Cortex of kidney (tissue), 1 donor: ENCODE measurements at places on chromosomes 6 and 20.
A peak's percentile ranks its signal among the peaks of the same experiment; 100 is the strongest.

DNA sequence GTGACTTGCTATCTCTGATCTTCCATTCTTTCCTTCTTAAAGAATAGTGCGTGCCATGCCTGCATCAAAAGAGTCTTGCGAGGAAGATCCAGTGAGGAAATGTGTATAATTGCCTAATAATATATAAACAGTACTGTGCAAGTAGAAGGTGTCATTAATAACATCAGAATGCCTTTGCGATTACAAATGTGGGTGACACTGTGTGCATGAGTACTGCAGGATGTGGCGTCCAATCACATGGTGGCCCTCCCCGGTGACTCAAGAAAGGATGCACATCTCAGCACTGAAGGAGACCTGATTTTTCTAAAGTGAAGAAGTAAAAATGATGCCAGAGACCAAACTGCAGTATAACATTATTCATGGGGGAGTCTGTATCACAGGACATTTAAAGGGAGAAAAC lies 107.5 kb upstream of the EDN1 start:
- no peak for DNase-seq

DNA sequence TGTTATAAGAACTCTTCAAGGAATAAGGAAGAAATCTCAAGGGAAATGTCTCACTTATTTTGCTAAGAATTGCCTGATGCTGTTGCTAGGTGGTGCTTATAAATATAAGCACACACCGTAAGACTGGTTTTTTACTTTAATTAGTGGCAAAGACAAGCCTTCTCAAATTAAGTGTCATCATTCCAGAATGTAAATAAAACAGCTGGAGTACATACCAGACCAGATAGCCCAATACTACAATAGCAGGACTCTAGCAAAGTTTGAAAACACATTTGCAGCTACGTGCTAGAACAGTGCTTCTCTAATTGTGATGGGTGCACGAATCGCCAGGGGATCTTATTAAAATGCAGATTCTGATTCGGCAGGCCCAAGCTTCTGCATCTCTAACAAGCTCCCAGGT lies 6.8 kb downstream of the CNKSR3 start:
- no peak for DNase-seq

GRCh38 chr20:47306755-47307370 lies 49.6 kb downstream of the ZMYND8 start:
- no peak for DNase-seq

DNA sequence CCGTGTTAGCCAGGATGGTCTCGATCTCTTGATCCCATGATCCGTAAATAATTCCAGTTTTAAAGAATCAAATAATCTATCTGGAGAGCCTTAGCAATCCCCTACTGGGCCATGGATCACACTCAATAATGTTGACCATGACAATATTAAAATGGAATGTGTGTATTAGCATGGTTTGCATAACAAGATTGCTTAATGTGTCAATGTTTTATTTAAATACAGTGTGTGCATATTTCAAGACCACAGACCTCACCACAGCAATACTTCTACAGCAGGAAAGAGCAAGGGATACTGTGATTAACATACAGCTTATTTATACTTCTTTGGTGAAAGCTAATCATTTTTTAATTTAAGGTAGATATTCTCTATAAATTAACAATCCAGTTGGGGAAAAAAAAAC lies 470.4 kb downstream of the TFAP2B start:
- DNase-seq: no peak

- no peak for DNase-seq
Observed at GRCh38 chr6:27545271-27546046, 72.6 kb upstream of the ZNF184 start.

DNA sequence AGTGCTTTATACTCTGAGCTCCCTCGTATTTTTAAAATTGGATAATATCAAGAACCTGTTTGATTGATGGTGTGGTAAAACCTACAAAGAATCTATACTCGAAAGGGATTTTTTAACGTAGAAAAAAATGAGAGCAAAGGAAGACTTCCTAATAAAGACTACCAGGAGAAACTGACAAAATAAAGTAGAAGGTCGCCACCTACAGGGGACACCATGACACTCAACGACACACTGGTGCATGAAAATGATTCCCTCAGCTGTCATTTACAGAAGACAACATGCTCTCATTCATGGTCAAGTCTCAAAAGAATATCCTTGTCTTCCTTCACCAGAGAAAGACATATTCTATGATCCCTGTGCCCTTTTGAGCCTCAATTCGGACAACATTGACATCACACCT lies 10.1 kb upstream of the NHSL1 start:
- DNase-seq: no peak

- DNase-seq: no peak
Observed at GRCh38 chr20:24651171-24651975, 181.9 kb downstream of the SYNDIG1 start.

GRCh38 chr6:112396221-112396620 lies 49.1 kb downstream of the RFPL4B start:
- DNase-seq: no peak

DNA sequence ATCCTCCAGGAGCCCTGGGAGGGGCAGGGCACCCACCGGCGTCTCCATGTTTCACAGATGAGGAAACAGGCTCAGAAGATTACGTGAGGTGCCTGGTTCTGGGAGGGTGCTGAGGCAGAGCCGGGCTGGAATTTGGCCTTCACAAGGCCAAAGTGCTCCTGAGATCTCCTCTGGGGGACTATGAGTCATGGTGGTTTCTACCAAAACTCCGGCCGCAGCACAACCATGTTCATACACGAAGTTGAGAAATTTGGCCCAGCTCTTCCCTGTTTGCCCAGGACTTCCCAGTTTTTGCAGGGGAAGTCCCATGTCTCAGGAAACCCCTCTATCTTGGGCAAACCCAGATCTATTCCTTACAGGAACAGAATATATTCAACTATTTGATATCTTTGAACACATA lies 172.9 kb upstream of the CDYL start:
- no peak for DNase-seq

DNA sequence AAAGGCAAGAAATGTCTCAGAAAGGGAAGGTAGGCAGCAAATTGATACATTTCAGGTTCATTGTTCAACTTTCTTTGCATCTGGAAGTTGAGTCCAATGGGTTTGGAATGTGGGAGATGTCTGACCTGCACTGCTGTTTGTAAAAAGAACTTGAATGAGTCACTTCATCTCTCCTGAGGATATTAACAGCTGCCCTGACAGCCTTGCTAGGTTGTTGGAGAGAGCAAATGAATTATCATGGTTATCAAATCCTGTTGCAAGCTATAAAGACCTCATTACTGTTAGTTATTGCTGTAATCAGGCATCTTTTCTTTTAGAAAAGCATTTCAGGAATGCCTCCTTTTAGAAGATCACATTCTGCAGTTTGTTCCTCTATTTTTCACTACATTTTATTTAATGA lies 23.0 kb upstream of the FLRT3 start:
- DNase-seq: no peak

GRCh38 chr6:75800708-75801505 lies 51.9 kb downstream of the MYO6 start:
- DNase-seq: no peak

GRCh38 chr6:16494793-16495192 lies 256.4 kb downstream of the GMPR start:
- no peak for DNase-seq

GRCh38 chr6:126002755-126003679 lies 16.7 kb downstream of the TRMT11 start:
- no peak for DNase-seq

DNA sequence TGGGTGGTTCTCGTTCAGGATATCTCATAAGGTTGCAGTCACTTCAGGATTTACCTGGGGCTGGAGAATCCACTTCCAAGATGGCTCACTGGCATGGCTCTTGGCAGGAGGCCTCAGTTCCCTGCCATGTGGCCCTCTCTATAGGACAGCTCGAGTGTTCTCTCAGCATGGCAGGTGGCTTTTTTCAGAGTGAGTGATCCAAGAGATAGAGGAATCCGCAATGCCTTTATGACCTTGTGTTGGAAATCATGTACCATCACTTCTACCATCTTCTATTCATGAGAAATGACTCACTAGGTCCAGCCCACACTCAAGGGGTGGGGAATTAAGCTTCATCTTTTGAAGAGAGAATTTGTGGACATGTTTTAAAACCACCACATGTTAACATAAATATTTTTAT lies 37.8 kb downstream of the PPP1R16B start:
- DNase-seq: no peak

DNA sequence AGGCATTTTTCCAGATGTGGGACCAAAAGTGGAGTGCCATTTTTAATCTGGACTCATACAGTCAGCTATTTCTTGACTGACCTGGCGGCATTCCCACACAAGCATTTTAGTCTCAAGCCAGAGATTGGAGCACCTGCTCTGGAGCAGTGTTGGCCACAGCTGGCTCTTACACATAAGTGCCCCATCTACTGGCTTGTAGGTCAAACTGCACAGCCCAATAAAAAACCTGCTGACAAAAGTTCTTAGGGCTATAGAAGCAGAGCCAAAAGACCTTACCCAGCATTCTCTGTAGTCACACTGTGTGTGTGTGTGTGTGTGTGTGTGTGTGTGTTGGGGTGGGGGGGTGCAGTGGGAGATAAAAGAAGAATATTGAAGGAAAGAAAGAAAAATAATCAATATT lies 38.6 kb upstream of the SENP6 start:
- no peak for DNase-seq

GRCh38 chr6:37696220-37696840 lies 1.4 kb downstream of the MDGA1 start:
- no peak for DNase-seq

GRCh38 chr20:61461461-61461860 lies 209.4 kb downstream of the CDH4 start:
- DNase-seq: no peak

DNA sequence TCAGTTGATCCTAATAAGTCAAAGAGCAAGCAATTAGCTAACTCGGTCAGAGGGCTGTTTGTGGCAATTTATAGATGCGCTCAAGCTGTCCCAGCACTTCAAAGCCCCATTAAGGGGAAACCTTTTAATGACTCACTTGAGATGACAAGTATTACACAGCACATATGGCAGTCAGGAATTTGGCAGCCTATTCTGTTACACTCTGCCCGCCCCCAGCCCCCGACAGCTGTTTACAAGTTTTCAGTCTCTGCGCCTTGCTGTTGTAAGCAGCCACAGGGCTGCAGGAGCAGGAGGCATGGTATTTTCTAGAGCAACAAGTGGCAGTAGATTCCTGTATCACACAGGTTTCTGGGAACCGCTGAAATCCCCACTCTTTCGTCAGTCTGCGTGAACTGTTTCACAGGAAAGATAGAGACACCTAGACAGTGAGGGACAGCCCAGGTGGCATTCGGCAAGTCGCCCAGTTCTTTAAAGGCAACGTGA lies 263.0 kb downstream of the FOXC1 start:
- no peak for DNase-seq

DNA sequence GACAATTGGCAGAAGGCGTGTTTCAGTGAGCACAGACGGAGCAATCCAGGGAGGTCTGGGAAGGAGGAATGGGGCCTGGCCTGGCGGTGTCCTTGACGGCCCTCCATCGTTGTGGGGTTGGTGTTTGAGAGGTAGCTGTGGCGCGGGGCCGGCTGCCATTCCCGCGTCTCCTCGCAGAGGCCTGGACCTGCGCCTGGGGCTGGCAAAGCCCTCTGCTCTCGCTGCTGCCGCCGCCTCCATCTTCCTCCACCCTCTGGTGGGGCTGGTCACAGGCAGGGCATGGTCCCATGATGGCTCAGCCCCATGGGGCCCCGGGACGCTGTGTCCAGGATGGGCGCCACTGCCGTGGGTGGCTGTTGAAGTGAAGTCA lies 7.6 kb downstream of the OSBPL2 start:
- no peak for DNase-seq

- DNase-seq: no peak
Observed at GRCh38 chr6:53266553-53267090, 82.1 kb downstream of the ELOVL5 start.

GRCh38 chr6:163427498-163428254 lies 13.2 kb downstream of the QKI start:
- no peak for DNase-seq

DNA sequence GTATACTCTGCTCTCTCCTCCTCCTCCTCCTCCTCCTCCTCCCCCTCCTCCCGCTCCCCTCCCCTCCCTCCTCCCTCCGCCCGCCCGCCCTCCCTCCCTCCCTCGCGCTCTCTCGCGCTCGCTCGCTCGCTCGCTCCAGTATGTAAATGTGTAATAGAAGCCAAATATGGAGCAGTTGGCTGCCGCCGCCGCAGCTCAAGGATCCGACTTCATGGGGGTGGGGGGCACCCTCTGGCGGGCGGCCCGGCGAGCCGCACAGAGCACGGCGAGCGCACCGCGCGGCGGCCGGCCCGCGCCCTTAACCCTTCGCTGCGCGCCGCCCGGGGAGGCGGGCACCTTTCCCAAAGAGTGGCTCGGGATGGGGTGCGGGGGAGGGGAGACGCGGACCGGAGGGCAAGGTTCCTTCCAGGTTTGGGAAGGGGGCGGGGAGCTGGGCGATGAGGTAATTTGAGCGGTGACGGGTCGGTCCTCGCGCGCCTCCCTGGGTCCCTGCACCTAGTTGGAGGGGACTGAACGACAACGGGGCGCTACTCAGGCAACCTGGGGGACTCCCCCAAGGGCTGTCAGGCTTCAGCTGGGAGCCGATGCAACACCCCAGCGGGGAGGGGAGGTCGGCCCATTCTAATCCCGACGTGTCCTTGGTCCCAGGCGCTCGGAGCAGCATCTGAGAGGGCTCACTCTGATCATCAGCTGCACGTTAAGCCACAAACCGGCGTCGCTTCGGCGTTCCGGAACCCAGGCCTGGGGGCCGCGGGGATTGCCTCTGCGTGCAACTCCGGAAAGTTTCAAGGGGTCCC lies 409 bp upstream of the ATXN1 start:
- peak; percentile 74 for DNase-seq

GRCh38 chr20:62703853-62704228 lies 4.8 kb upstream of the NTSR1 start:
- DNase-seq: no peak

- no peak for DNase-seq
Observed at GRCh38 chr6:65566117-65566516, 140.9 kb downstream of the EYS start.

DNA sequence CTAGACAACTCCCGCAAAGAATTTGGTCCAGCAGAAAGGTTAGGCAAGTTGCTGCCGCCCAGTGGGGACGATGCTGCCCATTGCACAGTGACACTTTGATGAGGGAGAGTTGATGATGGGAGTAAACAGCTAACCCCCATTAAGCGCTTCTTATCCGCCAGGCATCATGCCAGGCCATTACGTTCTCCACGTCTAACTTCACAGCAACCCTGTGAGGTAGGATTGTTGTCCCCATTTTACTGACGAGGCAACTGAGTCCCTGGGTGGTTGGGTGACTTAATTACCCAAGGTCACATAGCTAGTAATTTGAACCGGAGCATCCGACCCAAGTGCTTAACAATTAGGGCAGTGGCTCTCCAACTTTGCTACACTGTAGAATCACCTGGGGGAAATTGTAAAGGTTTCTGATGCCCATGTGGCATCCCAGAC lies 738 bp downstream of the RALGAPB start:
- DNase-seq: no peak

GRCh38 chr6:52155791-52156576 lies 30.2 kb upstream of the IL17A start:
- DNase-seq: no peak

DNA sequence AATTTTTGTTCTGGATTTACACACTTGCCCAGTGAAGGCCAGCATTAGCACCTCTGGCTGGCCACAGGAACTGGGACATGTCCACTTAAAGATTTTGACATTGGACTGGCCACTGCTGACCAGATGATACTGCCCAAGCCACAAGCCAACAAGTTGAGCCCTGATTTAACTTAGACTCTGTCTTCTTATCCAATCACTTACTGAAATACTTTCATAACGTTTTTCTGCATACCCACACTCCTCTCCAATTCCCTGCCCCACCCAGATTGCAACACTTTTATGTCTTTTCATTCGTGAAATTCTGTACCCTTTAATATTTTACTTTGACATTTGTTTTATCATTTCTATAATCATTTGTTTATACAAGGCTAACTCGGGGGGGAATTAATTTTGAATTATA lies 170.3 kb upstream of the TAB2 start:
- no peak for DNase-seq
